PC-9 (cell line): ENCODE measurements at places on chromosomes 6 and 20.

GRCh38 chr6:23655525-23655924 lies 470.5 kb upstream of the NRSN1 start:
- DNase-seq = no peak

- no peak for DNase-seq
Measured at GRCh38 chr6:143233554-143234285, 173.0 kb downstream of the AIG1 start.

GRCh38 chr6:105536961-105537360 lies 134.1 kb upstream of the PREP start:
- no peak for DNase-seq

DNA sequence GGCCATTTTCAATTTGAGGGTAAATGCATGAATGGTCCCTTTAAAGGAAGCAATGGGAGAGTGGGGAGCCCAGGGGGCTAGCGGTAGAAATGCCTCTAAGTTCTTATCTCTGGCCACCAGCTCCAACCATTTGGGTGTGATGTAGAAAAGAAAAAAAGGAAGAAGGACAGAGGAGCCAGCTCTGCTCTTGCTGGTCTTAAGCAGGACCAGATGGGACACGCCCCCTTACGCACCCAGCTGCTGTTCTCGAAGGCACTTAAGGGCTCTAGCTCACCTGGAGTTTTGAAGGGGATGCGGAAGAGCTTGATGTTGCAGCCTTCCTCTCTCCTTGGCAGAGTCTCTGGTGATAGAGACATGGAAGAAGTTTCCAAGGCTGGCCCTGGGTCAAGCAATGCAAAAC lies 59.5 kb upstream of the RNF144B start:
- DNase-seq = no peak

DNA sequence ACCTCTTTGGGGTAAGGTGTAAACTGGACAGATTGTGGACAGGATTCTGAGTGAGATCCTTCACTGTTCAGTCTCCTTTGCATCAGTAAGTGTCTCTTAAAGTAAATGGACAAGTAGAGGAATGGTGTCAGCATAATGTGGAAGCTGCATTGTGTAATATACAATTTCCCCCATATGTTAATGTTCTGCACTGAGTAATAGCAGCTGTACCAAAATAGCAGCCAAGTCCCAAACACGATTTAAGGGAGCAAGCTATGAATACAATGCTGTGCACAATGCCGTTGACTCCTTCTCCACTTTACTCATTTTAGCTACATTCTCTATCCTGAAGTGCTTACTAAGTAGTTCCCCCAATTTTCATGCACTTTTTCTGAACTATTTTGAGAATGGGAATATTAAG lies 21.1 kb upstream of the TRIM26 start:
- DNase-seq = no peak

- no peak for DNase-seq
Measured at GRCh38 chr6:149961728-149962425, 1.9 kb upstream of the ULBP1 start.

DNA sequence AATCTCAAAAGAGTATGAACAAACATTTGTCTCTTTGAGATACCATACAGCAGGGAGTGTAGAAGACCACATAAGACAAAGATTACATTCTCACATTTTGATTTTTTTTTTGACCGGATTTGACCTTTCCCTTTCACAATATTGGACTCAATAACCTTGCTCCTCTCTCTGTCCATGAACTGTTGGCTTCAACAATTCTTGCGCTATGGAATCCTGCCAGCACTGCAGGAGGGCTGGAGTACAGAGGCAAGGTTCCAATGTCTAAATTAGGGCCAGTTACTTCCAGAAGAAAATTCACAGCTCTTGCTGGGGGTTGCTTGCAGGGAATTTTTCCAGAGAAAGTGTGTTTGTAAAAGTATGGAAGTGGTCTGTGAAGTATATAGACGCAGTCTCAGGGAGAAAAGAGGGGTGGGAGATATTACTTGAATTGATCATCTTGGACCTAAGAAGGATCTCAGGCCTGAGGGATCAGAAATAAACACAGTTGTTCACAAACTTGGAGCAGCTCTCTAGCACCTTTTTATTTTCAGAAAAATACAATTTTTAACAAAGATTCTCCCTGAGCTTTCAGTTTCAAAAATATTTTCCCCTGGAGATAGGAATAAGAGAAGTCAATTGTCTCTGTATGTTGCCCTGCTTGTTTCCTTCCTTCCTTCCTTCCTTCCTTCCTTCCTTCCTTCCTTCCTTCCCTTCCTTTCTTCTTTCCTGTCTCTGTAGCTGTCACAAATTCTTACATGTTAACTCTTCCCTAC lies 765.9 kb downstream of the BCKDHB start:
- DNase-seq = no peak

DNA sequence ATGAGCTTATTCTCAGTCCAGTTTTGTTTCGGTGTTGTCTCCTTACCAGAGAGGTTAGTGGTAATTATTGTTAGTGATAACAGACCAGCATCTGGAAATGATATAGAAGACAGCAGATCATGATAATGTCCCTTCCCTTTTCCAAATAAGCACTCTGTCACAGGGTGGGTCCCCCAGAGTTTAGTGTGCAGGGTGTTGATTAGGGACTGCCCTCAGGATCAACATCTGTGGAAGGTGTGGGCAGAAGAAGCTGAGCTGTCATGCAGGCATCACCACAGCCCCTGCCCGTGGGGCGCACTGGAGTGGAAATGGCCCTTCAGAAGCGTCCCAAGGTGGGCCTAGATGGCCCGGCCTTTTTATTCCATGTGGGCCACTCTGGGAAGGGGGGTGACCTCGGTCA lies 67.6 kb upstream of the DTNBP1 start:
- DNase-seq = no peak
